Endothelial cell of umbilical vein (primary cell): ENCODE measurements at places on chromosomes 3 and 15. TPM values are rescaled to one million over a fixed set of nuclear protein-coding genes. Genes with fewer than 3 reads are reported as not detected.

GRCh38 chr3:35814531-35814930, 175.2 kb downstream of the ARPP21 start:
- DNase-seq, result no peak

GRCh38 chr3:146589899-146590508, 15.1 kb downstream of the PLSCR5 start:
- peak; percentile 67 for DNase-seq

- no peak for DNase-seq
These were observed 144.8 kb downstream of the NSMCE3 start for GRCh38 chr15:29124581-29125381.

GPR149 gene
- polyA plus RNA-seq, result not detected in 2 replicates

THBS1 gene
- 6,148 and 6,293 TPM in 2 replicates for polyA plus RNA-seq

DNA sequence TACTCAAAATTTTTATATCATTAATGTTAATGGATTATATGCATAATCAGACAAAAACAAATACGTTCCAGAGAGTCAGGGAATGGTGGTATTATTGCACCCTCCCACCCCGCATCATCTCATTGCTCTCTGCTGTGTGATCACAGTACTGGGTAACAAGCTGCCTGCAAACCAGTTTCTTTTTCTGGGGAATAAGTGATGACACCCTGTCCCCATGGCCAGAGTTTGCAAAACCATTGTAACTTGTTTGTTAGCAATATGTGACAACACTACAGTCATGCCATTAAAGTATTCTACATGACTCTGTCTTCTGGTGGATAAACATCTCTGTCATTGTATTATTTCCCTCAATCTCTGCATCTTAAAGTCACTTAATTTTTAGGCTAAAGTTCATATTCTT, 39.5 kb downstream of the ZBTB38 start:
- DNase-seq, result no peak

DNA sequence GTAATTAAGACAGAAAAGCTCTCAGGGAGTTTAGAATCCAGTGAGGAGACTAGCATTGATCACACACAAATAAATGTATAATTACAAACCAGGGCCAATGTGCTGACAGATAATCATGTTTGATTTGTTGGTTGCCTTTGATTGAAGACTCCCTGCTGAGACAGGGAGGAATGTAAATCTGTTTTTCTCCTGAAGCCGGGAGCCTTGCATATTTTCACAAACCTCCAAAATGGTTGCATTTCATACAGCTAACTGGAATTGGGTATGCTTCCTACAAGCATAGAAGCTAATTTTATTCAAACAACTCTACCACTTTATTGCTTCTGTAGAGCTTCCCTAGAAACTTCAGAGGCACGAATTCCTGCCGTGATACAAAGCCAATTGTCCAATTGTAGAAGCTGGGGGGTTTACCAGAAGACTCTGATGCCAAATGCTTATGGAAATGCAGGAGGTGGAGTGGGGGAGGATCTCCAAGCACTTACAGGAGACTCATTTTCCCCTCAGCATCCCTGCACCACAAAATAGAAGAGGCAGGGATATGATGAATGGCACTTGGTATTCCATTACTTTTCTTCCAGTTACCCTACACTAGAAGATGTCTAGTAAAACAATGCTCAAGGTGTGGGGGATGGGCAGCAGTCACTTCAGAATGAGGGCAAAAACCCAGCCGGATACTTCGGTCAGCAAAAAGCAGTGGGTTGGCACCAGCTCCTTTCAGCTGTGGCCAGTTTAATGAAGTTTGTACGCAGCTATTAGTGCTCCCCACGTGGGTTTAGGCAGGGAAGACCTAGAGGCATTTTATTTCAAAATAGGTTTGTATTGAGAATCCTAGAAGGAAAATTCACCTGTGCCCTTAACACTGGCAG, 11.4 kb upstream of the MEX3B start:
- no peak for DNase-seq

HEXA gene
- polyA plus RNA-seq, result 189 and 212 TPM in 2 replicates

PTX3 gene
- polyA plus RNA-seq, result 122 and 131 TPM in 2 replicates

- DNase-seq, result no peak
These were observed 90.6 kb upstream of the UMPS start for GRCh38 chr3:124639406-124640237.

- DNase-seq, result no peak
These were observed 107.4 kb upstream of the IL12A start for GRCh38 chr3:159881208-159881607.
